ENCODE measurements at places on chromosomes 4 and X.

DNA sequence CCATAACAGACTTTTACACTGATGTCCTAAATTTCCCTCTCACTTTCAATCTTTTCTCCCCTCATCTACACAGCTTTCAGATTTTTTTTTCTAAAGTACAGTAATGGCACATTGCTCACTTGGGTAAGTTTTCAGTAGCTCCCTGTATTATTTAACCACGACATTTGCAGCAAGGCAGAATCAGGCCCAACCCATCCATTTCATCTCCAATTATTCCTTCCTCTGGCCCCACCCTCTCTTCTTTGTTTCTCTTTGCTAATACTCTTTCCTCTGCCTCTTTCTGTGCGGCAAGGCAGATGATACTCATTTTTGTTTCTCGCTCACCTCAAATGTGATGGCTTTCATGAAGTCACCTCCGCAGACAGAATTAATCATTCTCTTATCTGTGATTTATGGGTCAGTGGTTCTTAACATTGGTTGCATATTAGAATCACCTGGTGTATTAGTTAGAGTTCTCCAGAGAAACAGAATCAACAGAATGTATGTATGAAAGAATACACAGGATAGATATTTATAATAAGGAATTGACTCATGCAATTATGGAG is 43.4 kb upstream of the GATB start:
- no peak for DNase-seq

- no peak for DNase-seq
These were observed 235.2 kb upstream of the HDX start for GRCh38 chrX:84737471-84737871.

DNA sequence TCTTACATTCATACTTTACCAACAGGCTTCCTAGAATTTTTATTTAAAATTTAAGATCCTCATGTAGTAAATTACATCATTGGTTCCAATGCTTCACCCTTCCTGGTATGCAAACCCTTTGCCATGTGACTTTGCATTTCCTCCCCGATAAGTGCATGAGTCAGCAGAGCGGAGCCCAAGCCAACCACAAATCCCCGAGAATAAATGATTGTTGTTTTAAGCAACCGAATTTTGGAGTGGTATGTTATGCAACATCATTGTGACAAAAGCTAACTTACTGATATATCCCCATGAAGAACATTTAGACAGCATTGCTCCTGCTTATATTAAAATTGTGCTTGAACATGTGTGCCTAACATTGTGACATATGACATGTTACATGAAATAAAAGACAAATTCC is 199.4 kb upstream of the DDX53 start:
- no peak for DNase-seq

- no peak for DNase-seq
These were observed 3.4 kb downstream of the RTL5 start for GRCh38 chrX:72128183-72128834.

DNA sequence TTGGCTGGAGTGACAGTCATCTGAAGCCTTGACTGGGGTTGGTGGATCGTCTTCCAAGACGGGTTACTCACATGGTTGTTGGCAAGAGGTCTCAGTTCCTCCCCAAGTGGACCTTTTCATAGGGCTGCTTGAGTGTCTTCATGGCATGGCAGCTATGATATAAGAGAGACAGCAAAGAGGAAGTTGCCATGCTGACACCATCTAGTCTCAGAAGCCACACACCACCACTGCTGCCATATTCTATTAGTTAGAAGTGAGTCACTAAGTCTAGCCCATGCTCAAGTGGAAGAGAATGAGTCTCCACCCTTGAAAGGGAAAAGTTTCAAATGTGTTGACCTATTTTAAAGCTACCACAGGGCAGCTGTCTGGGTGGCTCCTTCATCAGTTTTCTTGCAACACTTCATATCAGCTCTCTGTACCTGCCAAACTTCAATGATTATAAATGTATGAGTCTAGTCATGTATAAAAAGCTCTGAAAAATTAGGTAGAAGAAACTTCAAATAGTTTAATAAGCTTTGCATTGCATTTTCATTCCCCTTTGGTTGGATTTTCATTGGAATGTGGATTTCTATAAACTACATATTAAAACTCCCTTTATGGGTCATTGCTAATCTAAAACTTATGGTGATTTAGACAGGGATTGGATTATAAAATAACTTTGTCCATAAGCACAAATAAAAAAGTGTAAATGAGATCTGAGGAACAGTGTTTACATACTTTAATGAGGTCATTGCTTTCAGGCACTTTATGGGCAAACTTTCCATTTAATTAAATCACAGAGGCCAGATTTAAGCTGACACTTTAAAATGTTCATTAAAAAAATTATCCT is 68.0 kb upstream of the ATXN3L start:
- no peak for DNase-seq

- DNase-seq = no peak
These were observed 153.8 kb upstream of the ANKRD50 start for GRCh38 chr4:124866301-124866700.

- DNase-seq = no peak
These were observed 126.6 kb downstream of the PLS3 start for GRCh38 chrX:115687595-115687994.

DNA sequence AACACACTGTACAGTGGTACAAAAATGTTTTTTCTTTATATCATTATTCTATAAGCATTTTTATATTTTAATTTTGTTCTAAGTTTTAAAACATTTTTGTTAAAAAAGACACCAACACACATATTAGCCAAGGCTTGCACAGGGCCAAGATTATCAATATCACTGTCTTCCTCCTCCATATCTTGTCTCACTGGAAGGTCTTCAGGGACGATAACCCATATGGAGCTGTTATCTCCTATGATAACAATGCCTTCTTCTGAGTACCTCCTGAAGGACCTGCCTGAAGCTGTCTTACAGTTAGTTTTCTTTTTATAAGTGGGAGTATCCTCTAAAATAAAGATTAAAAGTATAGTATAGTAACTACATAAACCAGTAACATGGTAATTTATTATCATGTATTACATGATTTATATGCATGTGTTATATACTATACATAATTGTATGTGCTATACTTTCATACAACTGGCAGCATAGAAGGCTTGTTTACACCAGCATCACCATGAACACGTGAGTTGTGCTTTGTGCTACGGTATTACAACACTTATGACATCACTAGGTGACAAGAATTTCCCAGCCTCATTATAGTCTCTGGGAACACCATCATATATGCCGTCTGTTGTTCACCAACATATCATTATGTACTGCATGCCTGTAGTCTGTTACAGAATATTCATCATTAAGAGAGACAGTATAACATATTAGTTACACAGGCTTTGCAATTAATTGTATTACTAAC is 90.7 kb downstream of the WDFY3 start:
- no peak for DNase-seq

GRCh38 chr4:14580061-14580460 is 422.2 kb upstream of the CPEB2 start:
- DNase-seq = no peak

DNA sequence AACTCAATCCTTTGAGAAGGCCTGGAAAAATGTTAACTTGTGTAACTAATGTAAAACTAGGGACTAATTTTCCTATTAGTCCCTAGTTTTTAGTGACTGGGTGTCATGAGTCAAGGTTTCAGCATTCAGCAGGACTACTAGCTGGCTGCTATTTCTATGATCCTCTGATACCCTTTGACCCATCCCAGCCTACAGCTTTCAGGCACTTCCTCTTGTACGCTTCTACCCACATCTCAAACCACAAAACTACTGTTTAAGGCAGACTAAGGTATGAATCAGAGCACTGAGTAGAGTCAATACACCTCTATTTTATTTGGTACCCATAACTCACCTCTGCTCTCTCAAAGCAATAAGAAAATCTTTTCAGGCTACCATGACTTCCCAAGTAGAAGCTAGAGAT is 809.6 kb downstream of the PDHA2 start:
- DNase-seq = no peak

GRCh38 chrX:508163-508562 is 121.5 kb upstream of the PPP2R3B start:
- DNase-seq = no peak

DNA sequence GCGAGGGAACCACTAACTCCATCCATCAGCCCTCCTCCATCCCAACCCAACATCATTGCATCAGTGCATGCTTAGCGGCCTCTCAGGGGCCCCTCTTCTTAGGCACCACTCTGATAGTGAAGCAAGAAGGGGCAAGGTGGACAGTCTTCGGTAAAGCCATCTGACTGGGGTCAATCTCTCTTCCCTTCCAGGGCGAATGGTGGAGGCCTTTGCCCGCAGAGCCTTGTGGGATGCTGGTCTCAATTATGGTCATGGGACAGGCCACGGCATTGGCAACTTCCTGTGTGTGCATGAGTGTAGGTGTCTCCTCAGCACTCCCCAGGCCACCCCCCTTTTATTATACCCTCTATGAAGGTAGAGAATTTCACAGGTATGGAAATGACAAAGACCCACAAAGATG is 18.8 kb upstream of the SASH3 start:
- no peak for DNase-seq

- no peak for DNase-seq
These were observed 82.7 kb downstream of the MXRA5 start for GRCh38 chrX:3263681-3264126.

GRCh38 chrX:97700547-97700946 is 816.8 kb downstream of the RPA4 start:
- no peak for DNase-seq

GRCh38 chrX:30572004-30572403 is 5.6 kb downstream of the TASL start:
- no peak for DNase-seq

DNA sequence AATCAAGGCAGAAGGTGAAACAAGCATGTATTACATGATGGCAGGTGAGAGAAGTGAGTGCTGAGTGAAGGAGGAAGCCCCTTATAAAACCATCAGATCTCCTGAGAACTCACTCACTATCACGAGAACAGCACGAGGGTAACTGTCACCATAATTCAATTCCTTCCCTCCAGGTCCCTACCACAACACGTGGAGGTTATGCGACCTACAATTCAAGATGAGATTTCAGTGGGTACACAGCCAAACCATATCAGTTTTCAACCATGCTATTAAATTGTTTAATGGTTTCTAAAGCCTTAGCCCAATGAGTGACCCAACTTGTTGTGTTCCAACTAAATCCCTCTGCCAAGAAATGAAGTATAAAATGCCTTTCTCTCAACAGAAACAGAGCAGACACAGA is 519.8 kb downstream of the GBA3 start:
- DNase-seq = no peak

GRCh38 chr4:169628579-169628978 is 8.2 kb downstream of the CLCN3 start:
- no peak for DNase-seq

GRCh38 chrX:20595928-20596575 is 329.3 kb upstream of the RPS6KA3 start:
- DNase-seq = peak; percentile 26

- DNase-seq = no peak
These were observed 102.9 kb upstream of the PAQR3 start for GRCh38 chr4:79042079-79042674.

DNA sequence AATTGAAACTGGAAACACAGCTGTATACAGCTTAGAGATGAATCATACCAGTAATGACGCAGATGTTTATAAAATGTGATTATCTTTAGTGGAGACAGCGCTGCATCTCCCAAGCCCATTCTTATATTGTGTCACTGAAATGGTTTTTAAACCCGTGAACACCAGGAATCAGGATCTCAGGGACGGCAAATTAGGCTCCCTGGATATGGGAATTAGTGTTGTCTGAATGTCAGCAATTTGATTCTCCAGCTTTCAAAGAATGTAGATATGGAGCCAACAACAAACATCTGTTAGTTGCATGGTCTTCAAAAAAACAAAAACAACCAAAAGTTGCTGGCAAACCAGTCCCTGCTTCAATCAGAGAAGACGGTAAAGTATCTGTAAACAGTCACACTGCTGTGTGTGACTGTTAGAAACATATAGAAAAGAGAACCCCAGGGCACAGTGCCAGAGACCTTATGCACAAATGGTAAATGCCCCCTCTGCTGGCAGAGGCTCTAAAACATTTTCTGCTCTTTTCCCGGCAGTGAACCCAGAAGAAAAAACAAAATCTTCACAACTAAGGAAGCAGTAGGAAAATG is 351.9 kb upstream of the FTHL17 start:
- DNase-seq = peak; percentile 31

- no peak for DNase-seq
These were observed 26.7 kb downstream of the CT45A3 start for GRCh38 chrX:135741192-135741715.

GRCh38 chr4:70721747-70722146 is at the start of gene RUFY3:
RUFY3 (plus strand) TSS chr4:70721964; CDS start chr4:70722574, 610 bp downstream.
- no peak for DNase-seq

DNA sequence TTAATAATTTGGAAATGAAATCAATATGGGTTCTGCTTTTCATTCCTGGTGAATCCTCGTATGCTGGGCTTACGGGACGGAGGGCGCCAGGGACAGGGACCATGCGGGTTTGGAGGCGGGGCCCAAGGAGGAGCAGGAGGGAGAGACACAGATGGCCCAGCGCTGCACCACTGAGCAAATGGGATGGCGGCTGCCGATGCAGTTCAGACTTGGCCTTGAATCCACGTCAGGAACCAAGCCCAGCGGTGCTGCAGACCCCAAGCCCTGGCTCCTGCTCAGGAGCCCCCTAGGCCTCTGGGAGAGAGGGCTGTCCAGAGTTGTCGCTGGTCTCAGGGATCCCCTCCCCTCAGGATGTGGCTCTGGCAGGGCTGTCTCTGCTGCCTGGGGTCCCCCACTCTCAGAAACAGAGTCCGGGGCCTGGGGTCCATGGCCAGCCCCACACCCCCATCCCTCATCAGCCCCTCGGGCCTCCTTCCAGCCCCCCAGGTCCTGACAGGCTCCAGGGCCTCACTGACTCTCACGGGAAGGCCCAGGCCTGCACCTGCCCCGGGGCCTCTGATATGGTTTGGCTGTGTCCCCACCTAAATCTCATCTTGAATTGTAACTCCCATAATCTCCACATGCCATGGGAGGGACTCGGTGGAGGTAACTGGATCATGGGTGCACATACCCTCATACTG is 75.2 kb downstream of the FAM53A start:
- no peak for DNase-seq

- DNase-seq = no peak
These were observed 1.4 kb downstream of the CPLX1 start for GRCh38 chr4:824461-825062.

DNA sequence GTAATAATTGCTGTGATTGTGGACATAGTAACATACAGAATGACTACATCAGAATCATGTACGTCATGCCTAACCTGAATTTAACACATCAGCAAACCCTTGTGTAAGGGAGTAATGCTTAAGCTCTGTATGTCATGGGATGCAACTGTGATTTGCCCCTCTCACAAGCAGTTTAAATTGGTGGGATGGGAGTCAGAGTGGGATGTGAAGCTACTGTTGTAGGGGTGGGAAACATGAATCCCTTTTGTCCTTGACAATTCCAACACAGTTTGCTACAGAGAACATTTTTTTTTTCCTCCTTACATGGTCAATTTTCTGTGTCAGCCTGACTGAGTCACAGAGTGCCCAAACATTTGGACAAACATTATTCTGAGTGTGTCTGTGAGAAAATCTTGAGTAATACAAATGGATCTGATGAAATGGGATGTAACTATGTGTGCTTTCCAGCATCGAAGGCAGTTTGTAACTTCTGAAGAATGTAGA is 392.8 kb downstream of the GPM6A start:
- DNase-seq = no peak

Measured in H9 (cell line).